ENCODE measurements at places on chromosomes 12 and 14.

DNA sequence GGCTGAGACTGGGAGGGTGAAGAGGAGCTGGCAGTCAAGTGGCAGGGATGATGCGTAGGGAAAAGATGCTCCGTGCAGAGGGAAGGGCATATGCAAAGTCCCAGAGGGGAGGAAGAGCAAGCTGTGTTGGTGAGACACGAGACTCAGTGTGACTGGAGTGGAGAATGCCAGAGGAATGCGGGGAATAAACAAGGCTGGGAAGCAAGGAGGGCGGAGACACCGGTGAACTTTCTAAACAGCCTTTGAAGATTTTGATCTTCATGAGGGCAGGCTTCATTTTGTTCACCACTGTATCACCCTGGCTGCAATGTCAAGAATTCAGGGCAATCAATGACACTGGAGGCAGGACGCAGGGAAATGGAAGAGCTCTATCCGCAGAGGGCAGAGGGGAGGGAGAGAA is 535.8 kb downstream of the FUT8 start:
- DNase-seq, result no peak

DNA sequence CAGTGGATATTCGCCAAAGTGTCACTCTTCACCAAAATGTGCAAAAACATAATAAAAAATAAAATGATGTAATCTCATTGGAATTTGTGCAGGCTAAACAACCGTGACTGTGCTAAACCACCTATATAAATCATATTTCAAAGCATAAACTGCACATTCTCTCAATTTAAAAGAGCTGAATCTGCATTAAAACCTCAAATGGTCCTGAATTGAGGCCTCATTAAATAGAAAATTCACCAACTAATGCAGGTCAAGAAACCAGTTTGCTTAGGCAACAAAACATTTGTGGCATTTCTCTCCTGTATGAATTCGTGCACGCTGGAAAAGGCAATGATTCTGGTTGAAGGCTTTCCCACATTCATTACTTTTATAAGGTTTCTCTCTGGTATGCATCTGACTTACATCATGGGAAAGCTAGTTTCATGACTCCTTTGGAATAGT is 80.1 kb upstream of the IFNG-AS1 start:
- DNase-seq, result no peak

GRCh38 chr12:67996347-67996746 is 7.1 kb downstream of the IFNG-AS1 start:
- no peak for DNase-seq

DNA sequence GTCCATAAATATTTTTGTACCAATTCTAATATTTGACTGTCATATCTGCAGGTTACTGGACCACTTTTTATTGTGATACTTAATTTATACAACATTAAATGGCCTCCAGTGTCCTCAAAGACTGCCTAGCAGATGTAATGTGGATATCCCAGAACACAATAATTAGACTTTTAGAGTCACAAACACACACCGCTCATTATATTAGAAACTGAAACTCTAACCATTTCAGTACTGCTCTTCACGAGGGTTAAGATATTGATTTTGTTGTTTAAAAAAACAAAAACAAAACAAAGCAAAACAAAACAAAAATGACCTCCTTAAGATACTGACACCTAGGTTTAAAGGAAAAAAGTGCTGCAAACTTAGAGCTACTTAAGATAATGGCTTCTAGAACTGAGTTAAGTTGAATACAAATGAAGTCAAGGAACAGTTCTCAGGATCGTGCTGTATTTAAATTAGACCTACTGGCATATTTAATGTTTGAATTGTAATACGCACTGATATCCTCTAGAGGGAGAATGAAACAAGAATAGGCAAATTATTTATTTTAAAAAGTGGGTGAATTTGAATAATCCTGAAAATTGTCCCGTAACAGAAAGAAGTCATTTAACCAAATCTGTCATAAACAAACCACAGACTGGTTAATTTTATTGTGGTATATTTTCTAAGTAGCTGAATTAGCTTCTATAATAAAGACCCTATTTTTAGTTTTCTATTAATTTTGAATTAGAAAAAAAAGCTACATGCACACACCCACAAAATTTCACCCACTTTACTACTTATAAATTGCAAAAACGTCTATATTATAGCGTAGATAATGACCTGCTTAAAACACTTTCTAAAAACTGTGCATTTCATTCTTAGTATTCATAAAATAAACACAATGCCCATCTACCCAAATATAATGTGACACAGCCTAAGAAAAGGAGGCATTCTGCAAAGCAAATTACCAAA is 395.2 kb upstream of the DCN start:
- DNase-seq, result no peak

- DNase-seq, result no peak
These were observed 111.6 kb downstream of the RBM19 start for GRCh38 chr12:113854385-113855142.

- no peak for DNase-seq
These were observed 575 bp downstream of the NAA30 start for GRCh38 chr14:57390806-57391516.

DNA sequence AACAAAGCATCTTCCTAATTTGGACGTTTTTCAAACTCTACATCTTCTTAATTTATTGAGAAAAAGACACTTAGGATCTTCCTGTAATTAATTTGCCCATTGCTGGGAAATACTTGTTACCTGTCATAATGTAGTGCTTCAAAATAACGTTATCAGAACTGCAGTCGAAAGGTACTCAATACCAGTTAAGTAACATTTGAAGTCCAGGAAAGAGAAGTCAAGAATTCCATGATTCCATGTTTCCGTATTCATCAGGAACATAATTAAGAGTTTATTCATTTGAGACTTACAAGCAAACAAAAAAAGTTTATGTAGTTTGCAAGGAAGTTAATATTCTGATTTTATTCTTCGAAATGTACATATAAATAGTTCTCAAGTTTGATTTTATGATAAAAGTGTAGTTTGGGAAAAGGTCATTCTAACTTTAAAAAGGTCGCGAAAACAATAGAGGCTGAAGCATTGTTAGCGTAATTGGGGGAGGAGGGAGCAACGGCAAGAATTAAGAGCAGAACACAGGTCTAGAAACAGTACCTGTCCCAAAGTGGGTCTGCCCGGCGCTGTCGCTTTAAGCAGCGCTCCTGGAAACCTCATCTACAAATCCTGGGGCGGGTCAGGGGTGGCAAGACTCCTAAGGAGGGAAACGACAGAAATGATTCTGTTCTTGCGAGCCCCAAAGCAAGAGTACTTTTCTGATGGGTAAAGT is 1.2 kb upstream of the KCNMB4 start:
- DNase-seq, result no peak

GRCh38 chr12:46386877-46387629 is 14.5 kb upstream of the SLC38A2 start:
- no peak for DNase-seq

- no peak for DNase-seq
These were observed 532.3 kb upstream of the TBX3 start for GRCh38 chr12:115216301-115216700.

- no peak for DNase-seq
These were observed 9.1 kb downstream of the NEMP1 start for GRCh38 chr12:57069523-57069922.

GRCh38 chr14:88191605-88192004 is 131.5 kb downstream of the KCNK10 start:
- DNase-seq, result no peak

DNA sequence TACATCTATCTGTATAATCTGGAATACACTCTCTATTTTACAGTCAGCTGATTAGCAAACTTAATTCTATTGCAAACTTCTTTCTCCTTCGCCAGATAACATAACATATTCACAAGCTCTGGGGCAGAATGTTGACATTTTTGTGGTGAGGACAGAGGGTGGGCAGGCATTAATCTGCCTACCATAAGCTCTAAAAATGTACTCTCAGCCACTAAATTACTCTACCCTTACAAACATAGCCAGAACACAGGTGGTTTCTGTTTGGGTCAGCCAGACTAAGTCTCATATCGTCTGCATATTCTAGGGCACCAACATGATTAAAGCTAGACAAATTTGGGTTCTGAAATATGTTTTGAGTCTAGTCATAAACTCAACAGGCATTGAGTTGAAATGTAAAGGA is 90.1 kb downstream of the SLC6A15 start:
- no peak for DNase-seq

GRCh38 chr14:51453869-51454268 is 197.8 kb upstream of the FRMD6 start:
- DNase-seq, result no peak

DNA sequence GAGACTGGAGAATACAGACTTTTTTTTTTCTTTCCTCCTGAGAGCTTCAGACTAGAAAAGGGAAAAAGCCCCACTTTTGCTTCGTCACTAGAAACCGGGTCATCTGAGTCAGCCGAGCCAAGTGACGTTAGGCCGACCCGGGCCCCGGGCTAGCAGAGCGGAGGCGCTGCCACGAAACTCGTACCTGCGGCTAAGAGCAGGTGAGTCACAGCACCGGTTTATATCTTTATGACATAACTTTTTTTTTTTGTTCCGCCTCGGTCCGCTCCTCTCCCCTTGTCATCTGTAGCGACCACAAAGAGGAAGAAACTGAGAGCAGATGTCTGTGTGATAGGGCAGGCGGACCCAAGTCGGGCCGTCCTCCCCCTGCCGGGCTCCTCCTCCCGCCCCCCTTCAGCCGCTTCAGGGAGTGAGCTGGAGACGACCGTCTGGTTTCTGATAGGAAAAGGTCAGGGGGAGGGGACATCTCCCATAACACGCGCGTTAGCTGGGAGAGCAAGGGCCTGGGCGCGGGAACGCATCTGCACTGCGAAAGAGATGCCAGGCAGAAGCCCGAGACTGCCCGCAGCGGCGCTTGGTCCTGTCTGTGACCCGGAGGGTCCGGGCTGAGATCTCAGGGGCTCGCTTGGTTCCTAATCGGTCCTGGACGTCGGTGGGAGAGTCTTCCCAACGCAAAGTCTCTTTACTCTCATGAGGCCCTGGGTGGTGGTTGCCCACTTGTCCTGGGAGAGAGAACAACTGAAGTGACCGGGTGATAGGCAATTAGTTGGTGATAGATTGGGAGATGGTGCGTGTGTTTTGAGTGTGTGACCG is 586 bp downstream of the TTC6 start:
- DNase-seq, result peak; percentile 46

GRCh38 chr12:106841510-106842302 is 67.2 kb downstream of the RIC8B start:
- DNase-seq, result no peak

GRCh38 chr14:94560751-94561655 is at the start of gene SERPINA4:
Gene SERPINA4, plus strand, starts transcription at chr14:94561442. Its CDS starts 2,041 bp downstream, at chr14:94563483.
- DNase-seq, result no peak

DNA sequence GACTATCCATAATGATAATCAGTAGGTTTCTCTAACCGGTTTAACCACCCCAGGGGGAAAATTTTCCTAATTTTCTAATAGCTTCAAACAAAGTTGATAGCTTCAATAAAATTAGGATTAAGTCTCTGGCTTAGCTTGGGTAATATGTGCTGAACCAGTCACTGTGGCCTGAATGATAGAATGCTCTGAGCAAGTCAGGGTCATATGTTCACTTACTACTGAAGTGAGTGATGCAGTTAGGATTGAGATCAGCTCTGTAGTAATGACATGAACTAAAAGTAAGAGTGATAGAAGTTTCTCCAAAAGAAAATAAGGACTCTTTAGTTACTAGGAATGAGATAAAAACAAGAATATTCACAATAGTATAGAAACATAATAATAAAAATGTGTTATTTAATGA is 32.6 kb downstream of the ETNK1 start:
- DNase-seq, result no peak

DNA sequence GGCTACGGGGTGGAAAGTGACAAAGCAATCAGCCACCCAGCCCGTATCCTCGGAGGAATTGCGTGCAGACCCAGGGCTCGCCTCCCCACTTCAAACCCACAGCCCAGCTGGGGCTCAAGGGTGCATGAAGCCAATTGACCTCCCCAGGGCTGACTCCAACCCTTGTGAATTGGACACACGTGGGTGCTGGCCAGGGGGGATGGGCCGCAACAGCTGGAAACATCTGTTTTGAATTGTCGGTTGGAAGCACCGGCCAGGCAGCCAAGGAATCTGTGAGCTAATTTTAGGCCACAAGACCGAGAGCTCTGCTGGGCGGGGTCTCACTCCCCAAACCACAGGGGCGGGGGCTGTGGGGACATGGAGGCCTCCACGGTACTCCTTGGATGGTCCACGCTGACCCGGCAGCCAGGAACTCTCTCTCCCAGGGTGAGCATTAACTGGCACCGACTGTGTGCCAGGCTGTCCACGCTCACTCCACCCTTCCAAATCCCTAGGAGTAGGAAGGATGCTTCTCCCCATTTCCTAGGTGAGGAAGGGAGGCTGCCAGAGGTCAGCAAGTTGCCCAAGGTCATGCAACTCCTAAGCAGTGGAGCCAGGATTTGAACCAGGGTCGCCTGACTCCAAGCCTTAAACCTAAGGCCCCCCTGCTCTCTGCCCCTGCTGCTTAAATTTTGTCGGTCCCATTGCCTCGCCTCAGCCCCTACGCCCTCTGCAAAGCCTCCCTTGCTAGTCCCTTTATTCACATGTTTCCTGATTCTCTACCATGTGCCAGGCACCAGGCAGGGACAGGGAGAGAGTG is 11.9 kb upstream of the TMEM119 start:
- DNase-seq, result no peak

GRCh38 chr12:53078425-53079225 is 565 bp downstream of the SPRYD3 start:
- peak; percentile 21 for DNase-seq

DNA sequence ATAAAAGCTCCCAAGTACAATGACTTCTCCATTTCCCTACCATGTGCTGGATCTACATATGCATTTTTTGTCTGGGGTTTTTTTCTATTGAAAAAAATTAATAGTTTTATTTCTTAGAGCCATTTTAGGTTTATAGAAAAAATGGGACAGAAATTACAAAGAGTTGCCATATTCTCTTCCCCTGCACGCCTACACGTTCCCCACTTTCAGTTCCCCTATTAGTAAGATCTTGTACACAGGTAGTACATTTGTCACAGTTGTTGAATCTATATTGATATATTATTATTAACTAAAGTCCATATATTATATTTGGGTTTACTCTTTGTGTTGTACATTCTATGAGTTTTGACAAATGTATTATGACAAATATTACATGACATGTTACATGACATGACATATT is 35.7 kb downstream of the SIX6 start:
- DNase-seq, result no peak

GRCh38 chr14:74506411-74506851 is 12.9 kb downstream of the ISCA2 start:
- DNase-seq, result no peak

GRCh38 chr14:101509730-101510371 is 51.4 kb upstream of the DIO3 start:
- DNase-seq, result no peak

DNA sequence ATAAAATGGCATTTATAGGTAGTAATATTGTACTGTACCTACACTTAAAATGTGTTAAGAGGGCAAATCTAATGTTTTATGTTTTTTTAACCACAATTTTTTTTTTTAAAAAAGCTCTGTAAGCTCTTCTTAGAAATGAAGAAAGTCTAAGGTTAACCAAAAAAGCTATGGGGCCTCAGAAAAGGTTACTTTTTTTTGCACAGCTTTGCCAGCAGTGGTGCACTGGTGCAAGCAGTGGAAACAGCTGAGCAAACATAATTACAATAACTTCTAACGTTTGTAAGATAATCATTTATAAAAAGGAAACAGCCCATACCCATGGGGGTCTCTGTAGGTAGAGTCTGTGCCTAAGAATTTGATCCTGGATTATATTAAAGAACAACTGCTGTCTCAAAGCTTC is 85.1 kb upstream of the NID2 start:
- DNase-seq, result no peak

GRCh38 chr14:20332431-20332787 is 670 bp downstream of the CCNB1IP1 start:
- DNase-seq, result no peak

GRCh38 chr12:23211384-23212320 is 586.7 kb downstream of the ETNK1 start:
- DNase-seq, result no peak
